Stimulated activated effector memory CD8-positive, alpha-beta T cell treated with anti-CD3 and anti-CD28 coated beads, Interleukin-12 subunit alpha, Interleukin-12 subunit beta, amount 100 ng/mL, for 72 hours (primary cell): ENCODE measurements at places on chromosomes 4 and X.

DNA sequence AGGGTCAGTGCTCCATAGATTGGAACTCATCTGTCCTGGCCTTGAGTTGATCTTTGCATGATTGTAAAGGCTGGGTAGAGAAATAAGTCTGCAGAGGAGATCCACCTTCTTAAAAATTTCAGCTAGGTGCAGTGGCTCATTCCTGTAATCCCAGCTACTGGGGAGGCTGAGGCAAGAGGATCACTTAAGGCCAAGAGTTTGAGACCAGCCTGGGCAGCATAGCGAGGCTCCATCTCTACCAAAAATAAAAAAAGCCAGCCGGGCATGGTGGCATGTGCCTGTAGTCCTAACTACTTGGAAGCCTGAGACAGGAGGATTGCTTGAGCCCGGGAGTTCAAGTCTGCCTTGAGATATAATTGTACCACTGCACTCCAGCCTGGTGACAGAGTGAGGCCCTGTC is 476 bp upstream of the CXCR3 start:
- no peak for DNase-seq

- DNase-seq, result no peak
Measured at GRCh38 chr4:113809311-113809710, 47.8 kb upstream of the CAMK2D start.

DNA sequence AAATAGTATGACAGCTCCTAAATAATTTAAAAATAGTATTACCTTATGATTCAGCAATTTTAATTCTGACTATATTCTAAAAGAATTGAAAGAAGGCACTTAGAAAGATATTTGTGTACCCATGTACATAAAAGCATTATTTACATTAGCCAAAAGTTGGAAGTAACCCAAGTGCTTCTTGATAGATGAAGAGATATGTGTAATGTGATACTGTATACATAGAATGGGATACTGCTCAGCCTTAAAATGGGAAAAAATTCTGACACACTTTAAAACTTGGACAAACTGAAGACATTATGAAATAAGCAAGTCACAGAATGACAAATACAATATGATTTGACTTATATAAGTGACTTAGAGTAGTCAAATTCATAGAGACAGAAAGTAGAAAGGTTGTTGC is 112.2 kb downstream of the IDS start:
- no peak for DNase-seq

- no peak for DNase-seq
Measured at GRCh38 chr4:1570291-1571164, 113.6 kb downstream of the FAM53A start.

DNA sequence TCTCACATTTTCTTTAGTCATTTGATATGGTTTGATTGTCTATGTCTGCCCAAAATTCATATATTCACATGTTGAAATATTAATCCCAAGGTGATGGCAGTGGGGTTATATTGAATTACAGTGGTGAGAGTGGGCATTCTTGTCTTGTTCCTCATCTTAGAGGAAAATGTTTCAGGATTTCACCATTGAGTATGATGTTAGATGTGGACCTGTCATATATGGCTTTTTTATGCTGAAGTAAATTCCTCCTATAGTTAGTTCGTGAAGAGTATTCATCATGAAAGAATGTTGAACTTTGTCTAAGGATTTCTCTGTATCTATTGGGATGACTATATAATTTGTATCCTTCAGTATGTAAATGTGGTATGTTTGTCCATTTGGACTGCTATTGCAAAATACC is 512.3 kb upstream of the EPHA5 start:
- DNase-seq, result no peak

DNA sequence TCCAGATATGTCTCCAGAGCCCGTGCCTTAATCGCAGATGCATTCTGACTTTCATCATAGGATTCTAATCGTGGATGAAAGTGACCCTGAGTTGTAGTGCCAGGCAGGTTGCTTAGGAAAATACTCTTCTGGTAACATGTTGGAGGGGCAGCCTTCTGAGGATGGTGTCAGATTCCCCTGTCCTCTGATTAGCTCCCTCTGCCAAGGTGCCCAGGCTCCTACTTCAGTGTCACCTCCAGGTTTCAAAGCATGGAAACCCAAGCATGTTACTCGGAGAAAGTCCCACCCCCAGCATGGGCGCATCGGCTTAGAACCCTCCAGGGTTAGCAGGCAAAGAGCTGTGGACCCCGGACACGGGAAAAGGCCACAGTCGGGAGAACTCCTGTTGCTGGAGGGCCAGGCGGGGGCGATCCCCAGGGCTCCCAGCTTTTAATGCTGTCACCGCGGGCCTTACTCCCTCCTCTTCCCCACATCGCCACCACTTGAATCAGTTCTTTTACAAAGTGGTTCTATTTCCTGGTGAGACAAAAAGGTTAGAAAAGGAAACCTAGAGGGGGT is 44.5 kb downstream of the TRIM2 start:
- DNase-seq, result no peak

- no peak for DNase-seq
Measured at GRCh38 chrX:133959972-133960371, 25.4 kb downstream of the GPC3 start.

GRCh38 chr4:155906554-155907247 is 3.2 kb downstream of the TDO2 start:
- no peak for DNase-seq

GRCh38 chr4:140955641-140956040 is 177.6 kb downstream of the RNF150 start:
- no peak for DNase-seq

- DNase-seq, result no peak
Measured at GRCh38 chr4:25011135-25011866, 19.4 kb downstream of the LGI2 start.

- DNase-seq, result no peak
Measured at GRCh38 chr4:81574991-81575390, 103.3 kb upstream of the RASGEF1B start.

DNA sequence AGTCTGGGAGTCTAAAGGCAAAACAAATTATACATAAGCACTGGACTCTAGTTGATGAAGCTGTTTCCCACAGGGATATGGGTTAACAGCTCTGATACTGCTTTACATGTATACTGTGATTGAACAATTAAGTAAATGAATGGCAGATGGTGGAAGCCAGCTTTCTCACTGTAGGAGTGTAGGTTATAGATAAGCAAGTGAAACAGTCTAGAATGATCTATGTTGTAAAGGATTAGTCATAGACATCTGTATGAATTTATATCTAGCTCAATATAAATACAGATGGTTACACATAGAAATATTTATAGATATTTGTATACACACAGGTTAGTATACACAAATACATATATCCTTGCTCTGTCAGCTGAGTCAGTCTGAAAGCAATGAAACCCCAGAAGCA is 276.1 kb downstream of the PPARGC1A start:
- DNase-seq, result no peak

DNA sequence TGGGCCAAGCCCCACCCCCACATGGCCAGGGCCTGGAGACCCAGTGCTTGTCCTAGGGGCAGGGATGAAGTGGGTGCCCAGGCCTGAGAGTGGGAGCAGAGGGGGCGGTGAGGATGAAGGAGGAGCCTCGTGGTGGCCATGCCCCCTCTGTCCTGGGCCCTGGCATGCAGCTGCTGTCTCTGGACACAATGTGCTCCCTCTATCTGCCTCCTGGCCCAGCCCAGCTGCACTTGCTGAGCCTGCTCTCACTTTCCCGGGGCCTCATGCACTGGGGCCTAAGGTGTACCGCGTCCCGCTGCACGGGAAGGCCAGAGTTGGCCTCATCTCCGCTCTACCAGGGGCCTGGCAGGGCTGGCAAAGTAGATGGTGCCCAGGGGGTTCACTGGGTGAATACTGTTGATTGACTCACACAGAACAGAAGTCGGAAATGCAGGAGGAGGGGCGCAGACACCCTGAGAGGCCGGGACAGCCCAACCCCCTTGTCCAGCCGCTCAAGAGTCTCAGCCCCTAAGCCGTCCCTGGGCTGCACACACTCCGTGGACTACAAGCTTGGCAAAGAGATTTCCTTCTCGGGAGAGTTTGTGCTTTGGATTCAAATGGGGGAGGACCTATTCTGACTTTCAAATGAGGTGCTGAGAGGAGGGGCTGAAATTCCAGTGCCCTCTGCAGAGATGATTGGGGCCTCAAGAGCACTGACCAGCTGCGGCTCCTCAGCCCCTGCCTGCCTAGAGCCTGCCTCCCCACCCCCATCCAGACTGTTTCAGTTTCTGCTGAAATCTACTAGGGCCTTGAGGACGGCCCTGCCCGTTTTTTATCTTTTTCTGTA is 112.4 kb downstream of the PSAPL1 start:
- DNase-seq, result no peak

DNA sequence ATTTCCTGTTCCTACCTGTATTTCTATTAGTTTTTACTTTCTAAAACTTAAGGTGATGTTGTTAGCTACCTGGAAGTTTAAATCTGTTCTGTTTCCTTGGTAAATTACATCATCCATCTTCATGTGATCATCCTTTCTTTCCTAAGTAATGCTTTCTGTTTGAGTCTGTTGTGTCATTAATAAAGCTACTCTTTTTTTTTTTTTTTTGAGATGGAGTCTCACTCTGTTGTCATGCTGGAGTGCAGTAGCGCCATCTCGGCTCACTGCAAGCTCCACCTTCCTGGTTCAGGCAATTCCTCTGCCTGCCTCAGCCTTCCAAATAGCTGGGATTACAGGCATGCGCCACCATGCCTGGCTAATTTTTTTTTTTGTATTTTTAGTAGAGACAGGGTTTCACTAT is 73.3 kb downstream of the FIP1L1 start:
- DNase-seq, result no peak

GRCh38 chrX:127030016-127030748 is 210.7 kb downstream of the PRR32 start:
- DNase-seq, result no peak

DNA sequence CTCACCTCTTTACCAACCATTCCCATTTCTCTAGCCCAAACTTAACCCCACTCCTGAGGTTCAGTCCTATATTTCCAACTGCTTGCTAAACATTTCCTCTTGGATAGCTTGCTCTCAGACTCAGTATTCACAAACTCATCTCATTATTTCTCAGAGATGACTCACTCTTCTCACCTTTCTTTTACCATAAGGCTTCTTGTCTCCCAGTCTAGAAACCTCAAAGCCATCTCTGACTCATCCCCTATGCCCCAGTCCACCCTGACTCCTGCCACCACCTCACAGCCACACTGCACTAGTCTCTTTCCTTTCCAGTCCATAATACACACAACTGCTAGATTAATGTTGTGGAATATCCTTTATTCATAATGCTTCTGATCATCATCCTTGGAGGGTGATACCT is 4.8 kb downstream of the FRMPD3 start:
- no peak for DNase-seq

- DNase-seq, result no peak
Measured at GRCh38 chrX:8868906-8869305, 67.7 kb upstream of the FAM9A start.

GRCh38 chrX:2320580-2321327 is 180.0 kb downstream of the DHRSX start:
- no peak for DNase-seq

DNA sequence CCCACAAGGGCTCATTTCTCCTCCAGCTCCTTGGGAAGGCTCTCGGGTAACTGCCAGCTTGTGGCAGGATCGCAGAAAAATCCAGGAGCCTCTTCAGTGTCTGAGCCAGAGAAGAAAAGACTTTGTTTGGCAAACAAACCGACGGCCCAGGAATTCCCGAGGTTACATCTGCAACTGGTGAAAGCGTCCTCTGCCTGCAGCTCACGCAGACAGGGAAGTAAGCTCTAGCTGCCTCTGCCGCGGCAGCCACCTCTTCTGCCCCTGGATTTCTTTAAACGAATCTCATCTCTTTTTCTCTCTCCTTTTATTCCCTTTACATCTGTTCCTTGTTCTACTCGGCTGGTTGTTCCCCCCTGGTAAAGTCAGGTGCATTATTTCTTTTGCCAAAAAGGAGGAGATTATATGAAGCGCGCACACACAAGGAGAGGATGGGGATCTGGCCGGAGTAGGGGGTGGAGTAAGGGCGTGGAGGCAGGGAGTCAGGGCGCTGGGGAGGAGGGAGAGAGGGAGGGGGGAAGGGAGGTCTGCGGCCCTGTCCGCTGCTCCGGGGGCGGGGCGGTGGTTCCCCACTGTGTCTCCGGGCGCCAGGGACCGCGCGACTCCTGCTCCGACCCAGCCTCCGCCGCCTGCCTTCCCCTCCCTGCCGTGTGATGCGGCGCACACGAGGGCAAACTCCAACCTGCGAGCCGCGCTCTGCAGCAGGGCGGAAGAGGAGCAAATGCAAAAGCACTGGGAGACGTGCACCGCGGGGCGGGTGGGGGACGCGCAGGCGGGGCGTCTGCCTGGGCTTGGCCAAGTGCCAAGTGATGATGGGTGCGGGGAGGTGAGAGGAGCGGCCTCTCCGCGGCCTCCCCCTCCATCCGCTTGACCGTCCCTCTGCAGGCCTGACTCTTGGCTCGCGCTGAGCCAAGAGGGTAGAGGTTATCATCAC is at the start of gene DCHS2:
Gene DCHS2, minus strand, starts transcription at position 459 of the 931 bp plus-strand sequence. Its CDS starts 444 bp downstream, at position 15.
- DNase-seq, result no peak

DNA sequence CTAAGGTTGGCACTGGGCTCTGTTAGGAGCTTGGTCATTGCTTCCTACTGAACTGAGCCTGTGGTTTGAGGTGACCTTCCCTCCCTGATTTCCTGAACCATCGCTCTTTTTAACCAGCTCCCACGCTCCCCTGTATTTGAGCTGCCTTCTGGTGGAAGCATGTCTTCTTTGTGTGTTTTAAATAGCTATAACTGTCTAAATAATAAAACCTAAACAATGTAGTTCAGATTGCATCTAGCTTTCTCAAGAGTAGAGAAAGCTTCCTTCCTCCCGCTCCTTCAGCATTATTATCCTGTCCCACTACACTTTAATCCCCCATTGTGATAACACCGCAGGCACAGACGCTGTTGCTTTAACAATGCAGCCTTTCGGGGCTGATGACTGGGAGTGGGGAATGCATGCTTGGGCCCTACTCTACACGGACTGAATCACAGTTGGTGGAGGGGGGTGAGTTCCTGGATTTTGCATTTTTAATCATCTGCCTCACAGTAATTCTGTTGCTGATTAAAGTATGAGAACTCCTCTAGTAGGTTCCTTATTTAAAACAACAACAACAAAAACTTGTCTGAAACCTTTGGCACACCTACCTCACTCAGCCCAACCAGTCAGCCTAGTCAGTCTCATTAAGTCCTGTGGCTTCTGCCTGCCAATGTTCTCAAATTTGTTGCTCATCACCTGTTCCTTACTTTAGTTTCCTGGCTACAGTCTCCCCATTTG is 6.6 kb downstream of the SMS start:
- DNase-seq, result no peak

GRCh38 chr4:74205046-74205445 is 47.1 kb downstream of the MTHFD2L start:
- DNase-seq, result no peak

DNA sequence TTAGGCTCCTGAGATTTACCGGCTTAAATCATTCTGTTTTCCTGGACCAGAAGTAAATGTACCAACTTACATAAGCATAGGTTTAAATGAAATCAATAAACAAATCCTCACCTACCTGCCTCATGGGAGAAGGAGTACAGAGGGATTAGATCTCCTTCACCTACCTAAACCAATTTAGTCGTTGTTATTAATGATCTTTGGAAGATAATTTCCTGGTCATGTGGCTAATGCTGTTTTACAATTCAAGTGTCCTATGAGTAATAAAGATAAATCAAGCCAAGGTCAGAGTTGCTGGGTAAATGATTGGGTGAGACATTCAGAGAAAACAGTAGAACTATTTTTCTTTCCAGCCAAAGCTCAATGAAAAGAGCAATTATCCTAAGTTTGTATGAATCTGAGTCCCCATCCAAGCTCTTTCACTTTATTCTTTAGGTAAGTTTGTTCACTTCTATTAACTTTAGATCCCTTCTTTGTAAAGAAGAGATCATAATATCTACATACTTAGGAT is 423.0 kb upstream of the FAM241A start:
- no peak for DNase-seq
